ENCODE measurements at places on chromosomes 2 and 18.

DNA sequence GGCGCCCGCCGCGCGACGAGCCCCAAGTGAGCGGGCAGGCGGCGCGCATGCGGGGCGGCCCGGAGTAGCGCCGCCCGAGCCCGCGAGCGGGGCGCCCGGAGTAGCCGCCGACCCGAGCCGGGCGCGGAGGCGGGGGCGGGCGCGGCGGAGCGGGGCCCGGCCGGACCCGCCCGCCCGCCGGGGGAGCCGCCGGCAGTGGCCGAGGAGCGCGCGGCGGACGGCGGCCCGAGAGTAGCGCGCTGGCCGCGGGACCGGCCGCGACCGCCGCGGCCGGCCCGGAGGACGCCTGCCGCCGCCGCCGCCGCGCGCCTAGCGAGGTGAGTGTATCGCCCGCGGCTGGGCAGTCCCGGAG is at the start of gene GALNT1:
Gene GALNT1, plus strand, starts transcription at position 195 of the 352 bp plus-strand sequence. CDS start 72,923 bp downstream, outside the sequence.
- peak; percentile 47 for DNase-seq

- no peak for DNase-seq
Observed at GRCh38 chr2:197464175-197464574, 10.8 kb downstream of the COQ10B start.

DNA sequence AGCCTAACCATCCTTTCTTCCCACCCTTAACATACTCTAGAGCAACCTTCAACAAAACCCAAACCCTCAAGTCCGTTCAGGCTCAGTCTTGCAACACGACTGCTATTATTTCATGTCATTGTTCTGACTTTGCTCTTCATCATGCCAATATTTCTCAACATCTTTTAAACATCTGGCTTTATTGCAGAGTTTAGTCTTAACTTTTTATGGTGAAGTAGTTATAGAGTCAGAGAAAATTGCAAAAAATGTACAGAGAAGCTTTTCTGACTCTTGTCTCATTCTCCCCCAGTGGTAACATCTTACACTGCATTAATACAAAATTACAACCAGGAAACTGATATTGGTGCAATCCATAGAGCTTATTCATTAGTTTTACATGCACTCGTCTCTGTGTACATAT is 3.9 kb downstream of the MARCO start:
- no peak for DNase-seq

DNA sequence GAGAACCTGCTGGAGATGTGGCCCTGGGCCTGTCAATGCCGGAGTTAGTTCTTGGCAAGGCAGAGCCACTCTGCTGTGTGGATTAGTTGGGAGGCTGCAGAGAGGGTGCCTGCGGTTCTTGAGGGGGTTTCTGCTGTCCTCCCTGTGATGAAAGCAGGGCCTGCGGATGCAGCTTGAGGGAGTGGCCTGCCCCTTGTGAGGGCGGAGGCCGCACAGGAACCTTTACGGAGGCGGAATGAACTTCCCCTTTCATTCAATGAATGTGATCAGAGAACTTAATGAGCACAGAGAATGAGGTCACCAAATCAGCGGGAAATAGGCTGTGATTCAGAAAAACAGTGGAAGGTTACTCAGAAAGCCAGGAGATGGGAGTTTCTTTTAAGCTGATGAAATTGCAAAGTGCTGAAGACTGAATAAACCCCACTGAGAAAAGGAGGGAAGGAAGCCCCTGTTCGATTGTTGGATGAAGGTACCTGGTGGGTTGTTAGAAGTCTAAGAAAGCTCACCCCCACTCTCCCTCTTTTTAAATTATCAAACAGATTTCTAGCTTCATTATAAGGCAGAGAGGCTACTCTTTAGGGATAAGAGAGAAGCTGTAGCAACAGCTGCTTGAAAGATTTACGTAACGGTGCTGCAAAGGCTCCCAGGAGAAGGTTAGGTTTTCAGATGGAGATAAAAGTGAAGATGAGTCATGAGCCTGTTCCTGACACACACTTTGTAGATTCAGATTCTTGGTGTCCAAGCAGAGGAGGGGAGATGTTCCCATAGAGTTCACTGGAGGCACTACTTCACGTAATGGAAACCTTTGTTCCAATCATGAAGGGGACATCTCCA is 47.4 kb downstream of the VWA3B start:
- no peak for DNase-seq

DNA sequence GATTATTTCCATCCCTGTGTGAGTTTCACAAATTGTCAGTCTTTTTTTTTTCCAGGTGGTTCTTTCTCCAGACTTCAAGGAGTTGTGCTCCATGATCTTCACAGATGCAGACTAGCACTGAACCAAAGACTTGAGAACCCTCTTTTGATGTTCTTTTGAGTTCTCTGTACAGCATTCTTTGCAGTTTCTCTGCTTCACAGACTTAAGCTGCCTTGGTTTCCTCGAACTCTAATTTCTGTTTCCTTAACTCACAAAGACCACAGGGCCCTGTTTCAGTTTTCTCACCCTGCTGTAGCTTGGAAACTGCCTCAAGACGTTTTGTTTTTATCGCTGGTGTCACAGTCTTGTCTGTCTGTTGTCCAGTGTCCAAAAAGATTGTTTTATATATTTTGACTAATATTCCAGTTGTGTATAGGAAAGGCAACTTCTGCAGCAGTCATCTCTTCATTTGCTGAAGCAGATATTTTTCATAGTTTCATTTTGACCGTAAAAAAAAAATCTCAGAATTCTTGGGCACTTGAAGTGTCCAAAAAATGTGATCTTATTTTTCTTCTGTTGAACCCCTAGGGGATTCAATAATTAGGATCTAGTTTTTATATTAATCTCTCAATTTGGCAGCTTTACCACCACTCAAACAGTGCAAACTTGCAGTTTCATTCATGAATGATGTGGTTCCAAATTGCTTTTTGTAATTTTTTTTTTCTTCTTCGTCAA is 97.0 kb upstream of the MC4R start:
- no peak for DNase-seq

DNA sequence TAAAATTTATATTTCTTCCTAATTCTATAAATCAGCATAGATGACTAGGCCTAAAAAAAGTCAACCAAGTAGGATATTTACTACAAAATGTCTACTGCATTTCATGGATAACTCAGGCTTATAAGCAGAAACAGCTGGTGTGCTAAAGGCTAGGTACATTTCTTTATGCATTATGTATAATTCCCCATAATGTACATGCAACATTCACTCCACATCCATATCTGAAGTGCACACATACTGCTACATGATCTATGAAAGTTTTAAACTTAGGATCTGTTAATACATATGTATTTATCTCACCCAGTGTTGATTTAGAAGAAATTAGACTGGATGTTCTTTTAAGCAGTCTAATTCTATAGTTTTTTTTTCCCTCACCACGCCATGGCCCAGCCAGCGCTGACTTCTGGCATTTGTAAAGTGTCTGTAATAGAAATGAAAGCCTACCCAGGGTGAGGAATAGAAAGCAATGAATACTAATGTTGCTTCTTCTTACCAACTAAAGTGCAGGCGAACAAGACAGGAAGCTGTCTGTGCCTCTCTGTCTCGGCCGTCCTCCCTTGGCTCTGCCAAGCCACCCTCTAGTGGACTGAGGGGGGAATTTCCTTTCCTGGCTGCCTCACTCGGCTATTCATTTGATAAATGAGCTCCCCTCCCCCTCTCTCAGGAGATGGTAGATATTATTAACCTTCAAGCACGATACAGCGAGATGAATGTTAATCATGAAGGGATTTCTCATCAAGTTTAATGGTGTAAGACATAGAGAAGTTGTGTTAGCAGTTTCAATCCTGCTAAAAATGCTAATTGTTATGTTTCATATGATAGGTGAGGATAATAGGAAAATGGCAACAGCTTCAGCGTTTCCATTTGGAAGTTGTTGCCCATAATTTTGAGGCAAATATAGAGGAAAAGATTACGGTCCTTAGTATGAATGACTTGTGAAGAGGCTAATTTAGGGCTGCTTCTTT is 384.5 kb downstream of the MTX2 start:
- peak; percentile 75 for DNase-seq

- DNase-seq: no peak
Observed at GRCh38 chr2:188893972-188894371, 80.2 kb upstream of the COL3A1 start.

- DNase-seq: no peak
Observed at GRCh38 chr2:53448591-53448990, 319.0 kb upstream of the CHAC2 start.

DNA sequence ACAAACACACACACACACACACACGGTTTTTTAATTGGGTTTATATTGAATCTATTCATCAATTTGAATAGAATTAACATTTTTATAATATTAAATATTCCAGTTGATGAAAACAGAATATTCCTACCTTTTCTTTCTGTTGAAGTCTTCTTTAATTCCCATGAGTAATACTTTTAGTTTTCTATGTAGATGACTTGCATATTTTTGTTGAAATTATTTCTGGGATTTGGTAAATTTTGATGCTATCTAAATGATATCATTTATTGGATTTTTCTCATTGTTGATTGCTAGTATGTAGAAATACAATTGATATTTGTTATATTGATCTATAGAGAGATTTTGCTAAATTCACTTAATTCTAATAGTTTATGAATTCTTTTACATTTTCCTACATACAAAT is 12.8 kb upstream of the TCF7L1 start:
- DNase-seq: no peak

DNA sequence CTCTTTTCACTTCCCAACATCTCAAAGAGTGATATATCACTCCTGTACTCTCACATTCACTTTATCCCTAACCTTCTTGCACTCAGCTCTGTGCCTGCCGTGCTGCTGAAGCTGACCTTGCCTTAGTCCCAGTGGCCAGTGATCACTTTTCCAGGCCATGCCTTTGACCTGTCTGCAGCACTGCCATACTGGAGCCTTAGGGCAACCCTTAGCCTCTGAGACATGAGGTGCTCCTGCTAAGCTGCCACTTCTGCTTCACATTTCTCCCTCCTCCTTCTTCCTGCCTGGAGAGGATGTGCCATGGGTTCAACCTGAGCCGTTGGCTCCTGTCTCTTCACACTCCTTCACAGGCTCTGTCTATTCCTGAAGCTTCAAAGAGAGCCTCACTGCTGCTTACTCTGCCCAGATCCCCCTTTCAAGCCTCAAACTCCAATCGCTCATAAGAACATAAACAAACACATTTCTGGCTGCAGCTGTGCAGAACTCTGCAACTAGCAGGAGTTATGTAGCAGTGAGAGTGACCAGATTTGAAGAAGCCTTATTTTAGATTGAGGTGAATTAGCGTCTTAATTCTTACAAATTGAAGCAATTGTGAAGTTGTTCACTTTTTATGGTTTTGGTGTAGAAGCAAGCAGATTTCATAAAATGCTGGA is 716.2 kb upstream of the FANCL start:
- DNase-seq: no peak

- no peak for DNase-seq
Observed at GRCh38 chr2:63283273-63283672, 232.6 kb downstream of the OTX1 start.

DNA sequence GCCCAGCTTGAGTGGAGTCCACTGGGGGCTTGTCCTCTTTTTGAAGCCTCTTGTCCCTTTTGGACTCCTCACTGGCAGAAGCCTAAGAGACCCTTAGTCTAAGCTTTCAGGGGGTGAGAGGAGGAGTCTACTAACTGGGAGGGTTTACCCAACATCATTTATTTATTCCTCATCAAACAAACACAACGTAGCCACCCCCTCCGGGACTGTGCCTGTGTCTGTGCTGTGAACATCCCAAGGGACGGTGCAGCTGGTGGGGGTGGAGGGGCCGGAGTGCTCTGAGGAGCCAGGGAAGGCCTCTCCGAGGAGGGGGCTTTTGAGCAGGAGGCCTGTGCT is 42.7 kb upstream of the TAF1B start:
- no peak for DNase-seq

DNA sequence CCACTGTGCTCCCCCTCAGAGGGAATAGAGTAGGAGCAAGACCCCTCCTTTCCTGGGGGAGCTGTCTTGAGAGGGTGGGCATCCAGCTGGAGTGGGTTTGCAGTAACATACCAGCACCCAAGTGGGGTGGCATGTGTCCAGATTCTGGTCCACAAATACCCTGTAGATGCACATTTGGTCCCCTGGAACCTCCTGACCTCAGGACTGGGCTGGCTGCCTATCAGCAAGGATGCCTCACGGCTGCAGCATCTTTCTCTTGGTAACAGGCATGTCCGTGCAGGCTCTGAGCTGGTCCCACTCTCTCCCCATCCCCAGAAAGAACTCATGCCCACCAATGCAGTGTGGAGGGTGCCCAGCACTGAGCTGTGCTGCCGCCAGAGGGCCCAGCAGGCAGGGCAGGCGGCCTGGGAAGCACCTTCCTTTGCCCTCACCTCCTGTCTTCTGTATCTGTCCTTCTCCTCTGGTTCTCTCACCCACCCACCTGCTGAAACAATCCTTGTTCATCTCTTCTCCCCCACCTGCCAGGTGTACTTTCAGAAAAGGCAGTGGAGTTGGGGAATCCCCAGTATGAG is 47.4 kb downstream of the ITGB1BP1 start:
- no peak for DNase-seq

DNA sequence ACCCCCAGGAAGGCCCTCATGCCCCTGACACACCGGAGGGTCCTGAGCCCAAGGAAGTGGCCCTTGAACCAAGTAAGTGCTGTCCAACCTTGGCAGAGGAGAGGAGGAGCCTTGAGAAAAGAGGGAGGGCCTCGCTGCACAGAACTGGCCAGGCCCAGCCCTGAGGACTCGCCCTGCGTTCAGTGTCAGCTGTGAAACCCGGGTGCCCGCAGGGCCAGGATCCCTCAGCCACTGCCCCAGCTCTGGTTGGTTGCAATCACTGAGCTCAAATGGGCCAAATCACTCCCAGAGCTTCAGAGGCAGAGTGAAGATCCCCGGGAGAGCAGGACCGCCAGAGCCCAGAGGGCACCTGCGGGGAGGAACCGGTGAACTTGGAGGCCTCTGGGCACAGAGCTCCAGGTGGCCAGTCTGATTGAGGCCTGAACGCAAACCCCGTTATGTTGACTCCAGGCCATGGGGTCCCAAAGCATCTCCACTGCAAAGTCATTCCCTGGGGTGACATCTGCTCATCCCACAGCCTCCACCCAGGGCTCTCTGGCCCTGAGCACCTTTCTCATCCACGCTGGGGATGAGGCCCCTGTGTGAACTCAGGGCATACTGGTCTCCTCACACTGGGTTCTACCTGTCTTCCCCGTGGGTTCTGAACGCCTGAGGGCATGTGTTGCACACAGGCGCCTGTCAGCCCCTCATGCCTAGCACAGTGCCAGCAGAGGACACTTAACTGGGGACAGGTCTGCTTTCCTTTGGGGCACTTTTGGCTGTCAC is 11.9 kb downstream of the GBX2 start:
- DNase-seq: no peak

- no peak for DNase-seq
Observed at GRCh38 chr2:36476411-36476810, 120.8 kb downstream of the CRIM1 start.

DNA sequence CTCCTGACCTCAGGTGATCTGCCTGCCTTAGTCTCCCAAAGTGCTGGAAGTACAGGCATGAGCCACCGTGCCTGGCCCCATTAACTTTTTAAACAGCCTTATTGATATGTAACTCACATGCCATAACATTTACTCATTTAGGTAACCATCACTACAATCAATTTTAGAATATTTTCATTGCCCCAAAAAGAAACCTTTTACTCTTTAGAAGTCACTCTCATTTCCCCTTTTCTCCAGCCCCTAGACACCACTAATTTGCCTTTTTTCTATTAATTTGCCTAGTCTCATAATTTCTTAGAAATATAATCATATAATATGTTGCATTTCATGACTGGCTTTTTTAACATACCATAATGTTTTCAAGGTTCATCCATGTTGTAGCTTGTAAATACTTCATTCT is 57.2 kb upstream of the TACR1 start:
- DNase-seq: no peak

Data from urothelium cell line (cell line).